ENCODE measurements at places on chromosomes 11 and 22.

GRCh38 chr11:66420671-66421476 is at the start of gene NPAS4:
NPAS4 (plus strand) TSS chr11:66421035; CDS start chr11:66421180, 145 bp downstream.
- DNase-seq = no peak

GRCh38 chr11:11336664-11337063 is 16.4 kb downstream of the CSNK2A3 start:
- DNase-seq = no peak

- DNase-seq = no peak
Observed at GRCh38 chr22:46531581-46532175, 5.7 kb downstream of the CELSR1 start.

DNA sequence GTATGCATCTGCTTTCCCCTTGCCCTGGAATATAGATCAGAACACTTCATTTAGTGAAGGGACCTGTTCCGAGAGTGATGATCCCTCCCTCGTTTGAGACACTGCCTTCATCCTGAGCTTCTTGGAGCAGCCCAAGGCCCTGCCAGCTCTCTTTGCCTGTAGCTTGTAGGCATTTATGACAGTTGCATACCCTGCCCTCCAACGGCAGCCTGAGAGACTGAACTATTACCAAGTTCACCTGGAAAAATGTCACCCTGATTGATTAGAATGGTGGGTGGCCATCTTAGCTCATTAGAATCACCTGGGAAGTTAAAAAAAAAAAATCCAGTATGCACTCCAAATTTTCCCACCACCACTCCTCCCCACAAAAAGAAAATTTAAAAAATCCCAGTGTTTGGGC is 1.5 kb downstream of the MICAL3 start:
- DNase-seq = no peak
